Coronary artery (tissue), 2 donors: ENCODE measurements at places on chromosomes 6 and 20.

GRCh38 chr6:70280400-70280853, 22.5 kb downstream of the COL9A1 start:
- DNase-seq = no peak

- DNase-seq = peak; percentile 92
Measured at GRCh38 chr6:169452117-169452868, 198.6 kb upstream of the THBS2 start.

- DNase-seq = no peak
Measured at GRCh38 chr6:24858177-24858653, 59.5 kb upstream of the ARMH2 start.

- DNase-seq = no peak
Measured at GRCh38 chr20:36407199-36407733, 101.1 kb downstream of the DLGAP4 start.

GRCh38 chr6:143859891-143860660, 4.2 kb upstream of the ZC2HC1B start:
- DNase-seq = no peak

DNA sequence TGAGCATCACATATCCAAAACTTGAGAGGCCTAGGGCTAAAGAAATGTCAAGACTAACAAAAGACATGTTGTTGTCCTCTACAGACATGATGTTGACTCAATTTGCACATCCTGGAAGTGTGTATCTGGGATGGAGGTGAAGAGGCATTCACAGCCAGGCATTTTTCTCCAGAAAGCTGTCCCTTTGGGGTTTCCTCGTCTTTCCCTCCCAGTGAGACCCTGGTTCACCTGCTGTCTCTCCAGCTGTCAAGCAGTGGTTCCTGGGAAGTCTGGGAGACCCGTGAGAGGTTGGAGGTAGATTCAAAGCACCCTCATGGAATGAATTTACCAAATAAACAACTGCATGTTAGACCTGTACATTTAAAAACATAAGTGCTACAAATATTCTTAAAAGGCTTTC, 32.1 kb downstream of the BACH2 start:
- DNase-seq = no peak

- no peak for DNase-seq
Measured at GRCh38 chr6:135358251-135358821, 139.2 kb downstream of the AHI1 start.

DNA sequence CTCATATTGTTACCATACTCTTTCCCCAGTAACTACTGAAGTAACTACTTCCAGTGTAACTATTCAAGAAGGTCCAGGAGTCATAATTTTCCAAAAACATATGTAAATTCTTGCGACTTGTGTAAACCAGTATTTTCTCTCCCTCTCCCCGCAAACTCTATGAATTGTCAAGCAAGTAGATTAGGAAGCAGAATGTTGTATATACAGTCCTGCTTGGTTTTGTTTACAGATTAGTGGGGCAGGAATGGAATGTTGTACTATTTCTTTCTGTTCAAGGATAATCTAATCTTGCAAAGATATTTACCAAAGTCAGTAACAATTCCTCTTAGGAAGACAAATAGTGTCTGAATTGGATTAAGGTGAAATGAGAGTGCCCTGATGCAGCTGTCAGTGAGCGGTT, 234.9 kb upstream of the PLN start:
- no peak for DNase-seq

- DNase-seq = no peak
Measured at GRCh38 chr6:170505306-170505705, 47.8 kb downstream of the PSMB1 start.

- DNase-seq = no peak
Measured at GRCh38 chr20:45452772-45453691, 16.5 kb upstream of the WFDC2 start.
